ENCODE measurements at places on chromosomes 4 and X.

DNA sequence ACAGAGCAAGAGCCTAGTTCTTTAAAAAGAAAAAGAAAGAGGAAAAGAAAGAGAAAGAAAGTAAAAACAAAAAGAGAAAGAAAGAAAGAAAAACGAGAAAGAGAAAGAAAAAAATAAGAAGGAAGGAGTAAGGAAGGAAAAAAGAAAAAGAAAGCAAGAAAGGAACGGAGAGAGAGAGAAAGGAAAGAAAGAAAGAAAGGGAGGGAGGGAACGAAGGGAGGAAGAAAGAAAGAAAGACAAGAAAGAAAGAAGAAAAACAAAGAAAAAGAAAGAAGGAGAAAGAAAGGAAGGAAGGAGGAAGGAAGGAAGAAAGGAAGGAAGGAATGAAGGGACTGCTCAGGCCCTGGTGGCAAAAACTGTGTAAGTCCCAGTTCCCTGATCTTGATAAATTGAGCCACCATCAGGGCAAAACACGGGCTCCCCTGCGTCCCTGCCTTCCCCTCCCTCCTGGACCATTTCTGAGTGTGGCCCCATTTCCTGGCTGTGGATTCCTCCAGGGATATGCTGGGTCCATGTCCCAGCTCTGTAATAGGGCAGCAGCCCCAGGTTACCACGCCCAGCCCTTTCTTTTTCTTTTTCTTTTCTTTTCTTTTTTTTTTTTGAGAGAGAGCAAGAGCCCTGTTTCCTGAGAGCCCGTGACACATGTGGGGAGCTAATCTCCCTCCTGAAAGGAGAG lies 44.8 kb downstream of the SHOX start:
- DNase-seq = no peak

- DNase-seq = no peak
Observed at GRCh38 chrX:18676470-18676869, 4.6 kb upstream of the RS1 start.

GRCh38 chrX:71100581-71101505 lies 5.2 kb downstream of the FOXO4 start:
- DNase-seq = no peak

DNA sequence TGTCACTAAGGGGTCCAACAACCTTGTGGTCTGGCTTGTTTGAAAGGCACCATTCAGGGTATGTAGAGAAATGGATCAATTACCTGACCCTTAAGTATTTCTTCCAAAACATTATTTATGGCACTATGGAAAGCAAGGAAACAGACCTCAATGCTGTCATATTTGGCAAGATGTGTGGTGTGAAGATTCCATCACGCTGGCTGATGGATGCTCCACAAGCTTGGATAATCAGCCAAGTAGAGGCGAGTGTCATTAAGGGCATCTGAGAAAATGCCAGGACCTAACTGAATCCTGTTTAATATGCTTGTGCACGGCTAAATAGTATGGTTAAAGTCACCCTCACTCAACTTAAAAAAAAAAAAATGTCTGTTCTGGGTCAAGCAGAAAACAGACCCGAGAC lies 120.7 kb downstream of the COMMD8 start:
- DNase-seq = no peak

DNA sequence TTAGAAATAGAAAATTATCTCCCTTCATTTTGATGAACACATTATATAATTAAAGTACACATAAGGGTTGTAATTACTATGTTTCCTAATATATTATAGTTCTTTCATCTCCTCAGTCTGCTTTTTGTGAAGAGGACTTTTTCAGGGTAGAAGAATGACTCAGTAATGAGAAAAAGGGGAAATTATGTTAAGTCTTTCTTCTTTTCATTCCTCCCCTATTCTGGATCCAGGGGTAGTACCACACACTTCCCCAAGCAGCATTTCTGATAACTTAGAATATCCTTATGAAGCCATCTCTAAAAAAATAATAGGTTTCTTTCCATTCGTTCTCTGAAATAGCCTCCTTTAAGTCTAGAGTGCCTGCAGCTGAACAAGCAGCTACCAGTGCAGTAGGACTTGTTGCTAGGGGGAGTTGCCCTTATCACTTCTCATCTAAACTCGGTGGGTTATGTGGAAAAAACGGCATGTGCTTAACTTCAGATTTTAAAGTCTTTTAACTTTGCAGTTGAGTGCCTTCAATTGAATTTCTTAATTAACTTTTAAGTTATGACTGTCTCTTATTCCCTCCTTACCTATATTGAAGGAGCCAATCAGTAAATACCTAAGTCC lies 184.8 kb downstream of the ARHGAP24 start:
- DNase-seq = no peak

GRCh38 chrX:133188631-133189030 lies 29.5 kb downstream of the TFDP3 start:
- DNase-seq = no peak

- no peak for DNase-seq
Observed at GRCh38 chrX:1002611-1003010, 209.8 kb downstream of the CRLF2 start.

- no peak for DNase-seq
Observed at GRCh38 chr4:179804440-179804839, 2362.2 kb upstream of the AGA start.

GRCh38 chrX:8319359-8319758 lies 145.3 kb upstream of the VCX3B start:
- no peak for DNase-seq

GRCh38 chr4:126678618-126679017 lies 954.1 kb upstream of the INTU start:
- no peak for DNase-seq

DNA sequence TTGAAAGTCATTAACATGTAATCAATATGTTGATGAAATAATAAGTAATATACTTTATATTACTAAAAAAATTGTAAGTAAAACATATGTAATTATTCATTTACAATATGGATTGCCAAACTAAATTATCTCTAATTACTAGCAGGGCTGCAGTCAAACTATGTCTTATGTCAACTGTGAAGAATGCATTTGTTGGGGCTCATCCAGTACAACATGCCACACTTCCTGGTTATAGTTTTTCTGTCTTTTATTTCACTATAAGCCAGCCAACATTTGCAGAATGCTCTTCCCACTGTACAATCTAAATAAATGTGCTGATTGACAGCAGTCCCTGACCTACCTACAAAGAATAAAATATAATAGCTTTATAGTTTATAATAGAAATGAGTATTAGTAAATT lies 975.4 kb upstream of the NDST4 start:
- DNase-seq = no peak

DNA sequence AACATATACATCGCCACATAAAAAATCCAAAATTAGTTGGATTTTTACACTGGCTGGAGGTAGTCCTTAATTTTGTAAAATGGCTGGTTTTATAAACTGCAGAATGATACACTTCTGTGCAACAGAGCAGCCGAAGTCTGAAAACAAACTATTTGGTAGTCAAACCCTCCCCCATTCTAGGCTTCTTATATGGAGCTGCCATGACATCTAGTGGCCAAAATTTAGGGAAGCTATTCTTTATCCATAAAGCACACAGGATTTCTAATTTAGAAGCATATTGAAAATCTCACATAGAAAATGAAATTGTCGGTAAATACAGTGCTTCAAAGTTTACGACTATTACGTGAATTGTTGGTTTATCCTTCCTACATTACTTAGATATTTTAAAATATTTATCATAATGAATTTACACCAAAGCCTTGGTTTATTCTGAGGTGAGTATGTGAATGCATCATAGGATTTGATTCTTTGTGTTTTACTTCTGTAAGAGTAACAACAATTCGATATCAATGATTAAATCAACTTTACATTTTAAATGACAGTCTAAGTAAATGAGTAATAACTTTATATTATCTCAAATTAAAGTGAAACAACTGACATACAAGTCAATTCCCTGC lies 113.4 kb upstream of the FAM241A start:
- DNase-seq = no peak

DNA sequence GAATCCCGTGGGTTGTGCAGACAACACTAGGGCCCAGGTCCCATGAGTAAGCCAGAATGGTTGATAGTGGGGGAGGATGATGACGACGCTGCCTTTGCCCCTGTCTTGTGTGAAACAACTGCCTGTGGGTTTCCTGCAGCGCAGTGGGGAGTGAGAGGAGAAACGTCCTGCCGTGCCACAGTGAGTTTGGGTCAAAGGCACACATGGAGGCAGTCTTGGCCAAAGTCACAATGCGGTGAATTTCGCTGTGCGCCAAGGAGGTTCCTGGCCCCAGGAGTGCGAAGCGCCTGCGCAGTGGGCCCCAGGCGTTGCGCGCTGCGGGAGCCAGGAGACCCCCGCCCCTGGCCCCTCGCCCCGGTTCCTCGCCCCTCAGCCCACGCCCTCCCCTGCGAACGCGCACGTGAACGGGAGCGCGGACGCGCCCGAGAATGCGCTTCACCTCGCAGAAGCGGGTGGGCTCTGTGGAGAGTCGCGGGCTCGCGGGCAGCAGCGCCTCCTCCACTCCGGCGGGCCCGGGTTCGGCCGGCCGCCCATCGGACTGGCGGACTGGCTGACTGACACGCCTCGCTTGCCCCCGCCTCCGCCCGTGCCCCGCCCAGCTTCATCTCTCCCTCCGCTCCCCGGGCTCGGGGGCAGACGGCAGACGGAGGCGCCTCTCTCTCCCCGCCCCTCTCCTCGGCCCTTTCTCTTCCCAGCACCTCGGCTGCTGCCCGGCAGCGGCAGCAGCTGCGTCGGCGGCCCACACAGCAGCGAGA lies at the start of gene NUDT10:
TSS of gene NUDT10 (plus strand) at position 635 of the 755 bp plus-strand sequence. CDS start 144 bp downstream, outside the sequence.
- no peak for DNase-seq

- no peak for DNase-seq
Observed at GRCh38 chrX:12153741-12154140, 15.5 kb downstream of the FRMPD4 start.

GRCh38 chr4:4981427-4981826 lies 37.8 kb downstream of the CYTL1 start:
- no peak for DNase-seq

- no peak for DNase-seq
Observed at GRCh38 chrX:31217084-31217483, 145.2 kb upstream of the FTHL17 start.

- no peak for DNase-seq
Observed at GRCh38 chr4:168177546-168178149, 85.3 kb downstream of the ANXA10 start.

DNA sequence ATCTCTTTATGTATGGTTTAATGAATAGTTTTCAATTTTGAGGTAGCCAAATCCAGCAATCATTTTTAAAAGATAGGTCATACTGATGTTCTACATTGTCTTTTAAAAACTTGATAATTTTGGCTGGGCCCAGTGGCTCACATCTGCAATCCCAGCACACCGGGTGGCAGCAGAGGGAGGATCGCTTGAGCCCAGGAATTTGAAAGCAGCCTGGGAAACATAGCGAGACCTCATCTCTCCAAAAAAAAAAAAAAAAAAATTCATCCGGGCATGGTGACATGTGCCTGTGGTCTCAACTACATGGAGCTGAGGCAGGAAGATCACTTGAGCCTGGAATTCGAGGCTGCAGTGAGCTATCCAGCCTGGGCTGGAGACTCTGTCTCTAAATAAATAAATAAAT lies 419.8 kb downstream of the GALNTL6 start:
- no peak for DNase-seq

DNA sequence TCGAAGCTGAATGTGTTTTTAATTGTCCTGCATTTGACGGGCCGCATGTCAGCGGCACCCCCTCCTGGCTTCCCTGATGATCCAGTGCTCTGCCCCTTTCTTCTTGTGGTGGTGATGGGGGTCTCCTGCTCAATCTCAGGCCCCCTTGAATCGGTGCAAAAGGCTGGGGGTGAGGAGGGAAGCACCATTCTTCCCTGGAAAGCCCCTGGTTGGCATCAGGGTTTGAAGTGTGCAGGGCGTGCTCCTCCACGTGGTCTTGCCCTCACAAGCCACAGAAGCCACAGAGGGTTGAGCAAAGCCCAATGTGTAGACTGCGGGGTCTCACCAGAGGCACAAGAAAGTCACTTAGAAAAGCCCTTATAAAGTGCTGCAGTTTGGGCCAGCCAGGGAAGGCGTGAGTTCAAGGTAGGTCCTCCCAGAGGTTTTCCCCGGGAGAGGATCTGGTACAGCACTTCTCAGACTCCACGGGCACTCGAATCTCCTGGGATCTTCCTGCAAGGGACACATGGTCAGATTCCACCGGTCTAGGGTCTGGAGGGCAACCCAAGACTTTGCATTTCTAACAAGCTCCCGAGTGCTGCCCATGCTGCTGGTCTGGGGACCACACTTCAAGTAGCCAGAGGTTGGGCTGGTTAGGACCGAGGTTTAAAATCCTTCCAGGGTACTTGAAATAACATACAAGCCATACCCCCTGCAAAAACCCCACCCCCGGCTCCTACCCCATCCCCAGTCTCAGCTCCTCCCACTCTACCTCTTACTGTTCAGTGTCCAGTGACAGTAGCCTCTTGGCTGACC lies 35.1 kb downstream of the PSAPL1 start:
- no peak for DNase-seq

GRCh38 chrX:119790977-119791436 lies 423 bp downstream of the RPL39 start:
- no peak for DNase-seq

DNA sequence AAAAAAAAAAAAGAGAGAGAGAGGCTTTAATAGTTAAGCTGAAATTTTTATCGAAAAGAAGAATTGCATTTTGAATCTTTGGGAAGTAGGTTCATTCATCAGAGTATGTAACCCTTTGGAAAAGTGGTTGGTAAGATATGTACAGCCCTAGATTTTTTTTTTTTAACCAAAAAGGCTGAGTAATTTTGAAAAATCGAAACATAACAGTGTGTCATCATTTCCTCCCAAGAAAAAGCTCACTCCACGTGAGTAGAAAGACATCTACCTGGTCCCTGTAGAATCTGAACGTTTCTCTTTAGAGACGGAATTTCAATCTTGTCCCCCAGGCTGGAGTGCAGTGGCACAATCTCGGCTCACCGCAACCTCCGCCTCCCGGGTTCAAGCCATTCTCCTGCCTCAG lies 16.2 kb downstream of the SHOX start:
- no peak for DNase-seq

DNA sequence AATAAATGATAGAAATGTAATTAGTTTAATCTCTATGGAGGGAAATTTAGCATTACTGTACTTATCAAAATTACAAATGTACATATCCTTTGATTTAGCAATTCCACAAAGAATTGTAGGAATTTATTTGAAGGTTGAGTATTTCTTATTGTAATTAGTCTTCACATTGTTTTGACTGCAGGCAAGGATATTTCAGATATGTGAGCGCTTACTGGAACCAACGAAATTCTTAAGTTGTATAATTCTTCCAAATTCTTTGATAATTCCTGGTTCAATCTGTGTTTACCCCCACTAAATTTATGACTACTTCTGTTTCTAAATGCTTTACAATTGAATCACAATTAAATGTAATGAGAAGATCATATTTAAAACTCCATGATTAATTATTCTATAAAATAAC lies 26.9 kb upstream of the WWC2 start:
- DNase-seq = no peak

DNA sequence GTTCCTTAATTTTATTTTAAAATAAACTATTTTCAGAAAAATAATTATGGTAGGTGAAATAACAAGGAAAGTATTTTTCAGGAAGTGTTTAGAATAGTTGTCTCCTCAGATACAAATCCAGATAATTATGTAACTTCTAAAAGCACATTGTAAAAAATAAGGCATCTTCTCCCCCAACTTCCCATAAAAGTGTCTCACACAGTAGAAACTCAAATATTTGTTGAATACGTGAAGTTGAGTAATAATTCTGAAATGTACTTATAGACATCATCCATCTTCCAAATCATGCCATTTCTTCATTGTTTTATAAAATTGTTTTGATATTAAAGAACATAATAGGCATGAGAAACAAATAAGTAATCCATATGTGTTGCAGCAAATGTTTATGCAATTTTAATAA lies 18.0 kb downstream of the SHISA3 start:
- no peak for DNase-seq

GRCh38 chrX:71453056-71453455 lies 79.8 kb upstream of the OGT start:
- no peak for DNase-seq

GRCh38 chrX:133418588-133418987 lies 3.3 kb upstream of the GPC4 start:
- no peak for DNase-seq

Measured in NCI-H1436 treated with DMSO at 0.1 percent for 48 hours (cell line).